Hippocampal formation (tissue), 2 donors: ENCODE measurements at places on chromosomes 2 and 18.

- DNase-seq: no peak
These were observed 10.8 kb upstream of the ALPP start for GRCh38 chr2:232367591-232368233.

DNA sequence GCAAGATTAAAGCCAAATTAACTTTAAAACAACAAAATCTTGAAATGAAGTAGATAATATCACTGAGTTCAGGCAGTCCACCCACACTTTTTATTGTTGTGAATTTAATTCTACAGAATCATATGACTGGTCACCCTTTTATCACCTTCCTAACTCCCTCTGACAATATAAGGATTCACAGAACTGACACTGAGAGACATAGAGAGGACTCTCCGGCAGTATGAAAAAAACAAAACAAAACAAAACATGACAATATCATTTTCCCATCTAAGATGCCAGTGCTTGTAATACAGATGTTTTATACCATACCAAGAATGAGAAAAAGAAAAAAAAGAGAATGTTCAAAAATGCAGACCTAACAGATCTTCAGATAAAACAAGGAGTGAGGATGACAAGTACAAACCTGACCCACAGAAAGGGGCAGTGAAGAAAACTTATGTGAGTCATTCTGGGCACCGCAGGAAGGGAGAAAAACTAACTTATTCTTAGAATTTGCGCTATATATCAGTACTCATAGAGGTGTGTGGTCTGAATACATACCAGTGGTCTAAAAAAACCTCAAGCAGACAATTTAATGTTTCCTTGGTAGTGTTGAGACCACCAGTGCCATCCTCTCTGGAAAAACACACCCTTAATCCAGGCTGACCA, 136.6 kb downstream of the ZAP70 start:
- no peak for DNase-seq

DNA sequence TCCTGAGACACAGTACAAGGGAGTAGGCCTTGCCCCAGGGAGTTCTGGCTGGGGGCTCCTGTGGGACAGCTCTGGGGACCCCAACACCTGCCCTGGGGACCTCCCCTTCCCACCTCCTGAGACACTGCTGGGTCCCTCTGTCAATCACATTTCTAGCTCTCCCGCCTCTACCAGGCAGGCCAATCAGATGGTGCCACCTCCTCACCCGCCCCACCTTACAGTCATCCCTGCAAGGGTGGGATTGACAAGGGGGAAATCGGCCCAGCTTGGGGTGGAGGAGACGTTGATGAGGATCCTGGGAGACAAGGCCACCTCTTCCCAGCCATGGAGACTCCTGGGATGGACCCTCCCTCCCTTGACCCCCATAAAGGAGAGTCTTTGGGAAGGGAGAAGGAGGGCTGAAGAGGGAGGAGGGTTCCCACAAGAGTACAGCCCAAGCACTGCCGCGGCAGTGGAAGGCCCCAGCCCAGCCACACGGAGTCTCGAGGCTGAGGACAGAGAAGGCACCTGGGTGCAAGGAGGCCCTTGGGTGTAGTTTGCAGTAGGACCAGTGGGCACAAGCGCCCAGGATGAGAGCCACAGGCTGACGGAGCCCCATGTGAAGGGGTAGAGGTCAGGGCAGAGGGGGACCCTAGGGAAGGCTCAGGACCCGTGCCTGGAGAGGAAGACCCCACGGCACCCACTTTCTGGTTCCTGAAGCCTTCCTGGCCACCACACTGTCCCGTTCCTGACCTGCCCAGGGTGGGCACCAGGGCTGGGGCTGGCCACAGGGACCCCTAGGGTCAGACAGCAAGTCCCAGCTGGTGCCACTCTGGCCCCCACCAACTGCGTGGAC, 109.9 kb upstream of the OTOS start:
- DNase-seq: no peak

DNA sequence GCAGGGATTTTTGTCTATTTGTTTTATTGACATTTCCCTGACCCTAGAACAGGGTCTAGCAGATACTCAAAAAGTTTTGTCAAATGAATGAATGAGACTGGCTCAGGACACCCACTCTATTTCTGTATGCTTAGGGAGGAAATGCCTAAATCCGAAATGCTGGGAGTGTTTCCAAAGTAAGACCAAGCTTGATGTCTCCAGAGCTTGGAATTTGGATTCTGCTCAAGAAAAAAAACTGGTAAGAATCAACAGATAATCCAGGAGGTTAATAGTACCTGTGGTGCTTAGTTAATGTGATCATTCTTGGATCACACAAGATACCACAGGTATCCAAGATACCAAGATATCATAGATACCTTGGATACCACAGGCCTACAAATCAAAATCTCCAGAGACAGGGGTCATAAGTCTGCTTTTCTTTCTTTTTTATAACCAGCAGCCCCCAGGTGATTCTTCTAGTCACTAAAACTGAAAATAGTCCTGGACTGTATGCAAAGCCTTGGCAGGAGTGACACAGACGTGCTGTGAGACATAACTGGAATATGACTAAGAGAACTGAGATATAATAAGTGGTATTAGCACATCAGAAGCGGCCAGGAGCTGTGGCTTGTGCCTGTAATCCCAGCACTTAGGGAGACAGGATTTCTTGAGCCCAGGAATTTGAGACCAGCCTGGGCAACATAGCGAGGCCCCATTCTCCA, 39.9 kb upstream of the SP3 start:
- DNase-seq: no peak

- DNase-seq: no peak
These were observed 11.6 kb downstream of the EN1 start for GRCh38 chr2:118835746-118836410.

GRCh38 chr2:188473306-188473705, 181.6 kb downstream of the GULP1 start:
- no peak for DNase-seq

DNA sequence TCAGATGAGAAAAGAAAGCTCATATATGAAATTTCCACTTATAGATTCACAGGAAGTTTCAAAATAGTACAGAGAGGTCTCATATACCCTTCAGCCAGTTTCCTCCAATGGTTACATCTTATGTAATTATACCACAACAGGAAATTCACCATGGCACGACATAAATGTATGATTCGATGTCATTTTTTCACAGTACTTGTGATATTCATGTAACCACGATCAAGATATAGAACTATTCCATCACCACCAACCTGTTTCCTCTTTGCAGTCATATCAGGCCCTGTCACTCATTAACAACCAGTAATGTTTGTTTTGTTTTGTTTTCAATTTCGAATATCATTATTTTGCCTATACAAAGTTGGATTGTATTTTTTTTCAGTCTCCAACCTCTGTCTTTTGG, 314.3 kb upstream of the POU3F3 start:
- no peak for DNase-seq

DNA sequence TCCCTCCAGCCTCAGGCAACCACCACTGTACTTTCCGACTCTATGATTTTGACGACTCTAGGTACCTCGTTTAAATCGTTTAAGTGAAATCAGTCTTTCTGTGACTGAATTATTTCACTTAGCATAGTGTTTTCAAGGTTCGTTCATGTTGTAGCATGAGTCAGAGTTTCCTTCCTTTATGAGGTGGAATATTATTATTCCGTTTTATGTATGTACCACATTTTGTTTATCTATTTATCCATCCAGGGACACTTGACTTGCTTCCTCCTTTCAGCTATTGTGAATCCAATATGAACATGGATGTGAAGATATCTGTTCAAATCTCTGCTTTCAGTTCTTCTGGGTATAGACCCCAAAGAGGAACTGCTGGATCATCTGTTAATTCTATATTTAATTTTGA, 19.1 kb downstream of the IL1R2 start:
- DNase-seq: no peak

DNA sequence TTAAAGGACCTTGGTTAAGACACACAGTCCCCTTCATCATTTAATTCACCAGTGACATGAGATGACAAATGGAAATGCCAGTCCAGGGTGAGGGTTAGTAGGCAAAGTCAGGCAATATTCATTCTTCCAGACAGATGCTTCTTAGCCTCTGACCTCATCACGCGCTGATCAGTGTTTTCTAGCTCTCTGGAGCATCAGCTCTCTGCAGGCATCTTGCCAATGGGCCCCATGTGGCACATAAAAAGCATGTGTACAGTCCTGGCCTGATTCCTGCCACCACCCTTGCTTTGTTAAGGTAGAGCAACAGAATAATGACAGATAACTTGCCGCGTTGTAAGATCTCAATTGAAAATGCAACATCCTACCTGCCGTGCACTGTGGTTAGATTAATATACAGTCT, 20.3 kb upstream of the NPAS2 start:
- DNase-seq: no peak

DNA sequence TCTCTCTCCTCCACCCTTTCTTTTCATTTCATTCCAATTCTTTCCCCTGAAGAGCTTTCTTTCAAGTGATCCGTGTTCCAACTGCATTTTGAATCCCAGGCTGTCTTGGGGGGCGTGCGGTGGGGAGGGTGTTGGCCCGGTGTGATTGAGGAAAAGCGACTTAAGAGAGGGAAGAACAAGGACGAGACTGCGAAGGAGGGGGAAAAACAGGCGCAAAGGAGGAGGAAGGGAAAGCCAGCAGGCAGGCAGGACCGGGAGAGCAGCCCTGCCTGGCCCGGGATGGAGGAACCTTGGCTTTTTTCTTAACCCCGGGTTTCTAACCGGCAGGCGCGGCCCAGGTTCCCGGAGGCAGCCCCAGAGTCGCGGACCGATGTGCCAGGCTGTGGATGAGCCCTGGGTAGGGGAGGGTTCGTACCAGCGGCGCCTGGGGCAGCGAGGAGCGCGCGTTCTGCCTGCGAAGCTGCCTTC, 1.3 kb downstream of the ADCYAP1 start:
- no peak for DNase-seq

DNA sequence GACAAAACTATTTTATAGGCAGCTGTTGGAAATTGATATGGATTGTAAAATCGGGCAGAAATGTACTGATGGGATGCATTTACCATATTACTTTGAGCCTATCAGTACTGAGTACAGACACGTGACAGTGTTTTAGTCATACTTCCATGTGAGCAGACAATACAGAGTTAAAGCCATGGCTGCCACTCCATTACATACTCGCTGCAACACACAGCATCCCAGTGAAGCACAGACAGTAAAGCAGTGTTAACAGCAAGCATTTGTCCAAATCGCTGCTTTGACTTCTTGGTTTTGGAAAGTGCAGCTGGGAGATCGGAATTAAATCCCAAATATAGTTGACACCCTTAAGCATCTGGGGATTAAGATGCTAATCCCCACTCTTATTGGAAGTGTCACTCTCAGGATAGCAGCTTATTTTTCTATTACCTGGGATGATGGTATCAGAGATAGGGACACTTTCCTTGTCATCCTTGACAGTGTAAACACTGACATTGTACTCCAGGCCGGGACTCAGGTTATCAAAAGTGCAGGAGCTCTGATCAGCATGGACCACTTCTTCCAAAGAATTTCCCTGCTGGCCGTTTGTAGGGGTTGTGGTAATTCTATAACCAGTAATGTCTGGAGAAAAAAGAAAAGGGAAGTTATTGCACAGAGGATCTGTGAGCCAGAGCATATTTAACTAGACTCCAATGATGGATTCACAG, 41.6 kb downstream of the FN1 start:
- no peak for DNase-seq

GRCh38 chr2:231604101-231604684, 11.5 kb downstream of the TEX44 start:
- DNase-seq: peak; percentile 94

DNA sequence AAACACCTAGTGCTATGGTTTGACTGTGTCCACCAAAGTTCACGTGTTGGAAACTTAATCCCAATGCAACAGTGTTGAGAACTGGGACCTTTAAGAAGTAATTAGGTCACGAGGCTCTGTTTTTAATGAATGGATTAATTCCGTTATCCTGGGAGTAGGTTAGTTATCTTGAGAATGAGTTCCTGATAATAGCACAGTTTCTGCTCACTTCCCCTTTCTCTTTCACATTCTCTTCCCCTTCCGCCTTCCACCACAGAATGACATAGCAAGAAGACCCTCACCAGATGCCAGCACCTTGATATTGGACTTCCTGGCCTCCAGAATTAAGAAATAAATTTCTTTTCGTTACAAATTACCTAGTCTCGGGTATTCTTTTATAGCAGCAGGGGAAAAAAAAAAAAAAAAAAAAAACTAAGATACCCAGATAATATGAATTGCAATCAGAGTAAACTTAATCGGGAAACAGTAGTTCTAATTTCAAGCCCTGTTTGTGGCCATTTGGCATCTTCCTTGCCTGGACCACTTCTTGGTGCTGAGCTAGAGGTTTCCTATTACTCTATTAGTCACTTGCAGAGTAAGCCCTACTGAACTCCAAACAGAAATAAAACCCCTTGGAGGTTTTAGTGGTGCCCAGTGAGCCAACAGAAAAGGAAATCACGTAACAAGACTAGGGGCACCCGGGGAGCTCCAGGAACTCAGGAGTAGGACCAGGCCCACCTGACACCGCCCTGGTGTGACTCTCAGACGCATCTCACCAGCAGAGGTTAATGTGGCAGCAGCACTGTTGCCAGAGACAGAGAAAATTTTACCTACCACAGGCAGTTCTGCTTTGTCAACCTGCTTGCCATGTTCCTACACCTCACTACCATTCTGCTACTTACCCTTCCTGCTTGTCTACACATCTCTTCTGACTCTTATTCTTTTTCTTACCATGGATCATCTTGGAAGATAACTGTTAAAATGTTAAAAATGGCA, 147.6 kb upstream of the CAB39 start:
- no peak for DNase-seq

DNA sequence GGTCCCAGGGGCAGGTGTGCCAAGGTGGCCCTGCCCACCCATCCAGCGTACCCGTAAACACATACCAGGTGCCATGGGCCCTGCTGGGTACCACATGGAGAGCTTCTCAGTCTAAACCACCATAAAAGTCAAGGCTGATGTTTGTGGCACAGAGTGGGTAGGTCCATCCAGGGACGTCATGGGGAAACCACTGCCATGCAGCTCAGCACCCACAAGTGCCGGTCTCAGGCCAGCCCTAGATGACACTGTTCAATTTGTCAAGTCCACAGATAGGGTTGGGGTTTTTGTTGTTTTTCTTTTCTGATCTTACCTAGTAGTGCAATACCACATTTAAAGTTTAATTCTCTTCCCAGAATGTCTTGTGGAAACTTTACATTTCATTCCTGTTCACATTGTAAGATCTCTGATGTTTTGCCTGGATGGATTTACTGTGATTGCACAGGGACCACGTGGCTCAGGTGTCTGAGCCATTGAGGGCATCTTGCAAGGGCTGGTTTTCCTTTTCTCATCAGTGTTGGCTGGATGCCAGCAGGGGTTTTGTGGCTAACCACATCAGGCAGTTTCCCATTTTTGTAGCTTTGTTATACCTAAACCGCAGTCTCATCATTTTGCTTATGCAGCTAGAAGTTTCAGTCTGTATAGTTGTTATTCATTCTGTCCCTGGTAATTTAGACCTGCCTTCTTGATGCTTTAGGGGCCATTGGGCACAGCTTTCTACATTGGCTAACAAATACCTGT, 64.7 kb downstream of the STK25 start:
- DNase-seq: no peak

- no peak for DNase-seq
These were observed 70.6 kb upstream of the RAB6C start for GRCh38 chr2:129908721-129909373.

- no peak for DNase-seq
These were observed 5.4 kb downstream of the CWC22 start for GRCh38 chr2:180001726-180002125.
